ENCODE measurements at places on chromosomes 6 and 20. TPM values are rescaled to one million over a fixed set of nuclear protein-coding genes. Genes with fewer than 3 reads are reported as not detected.

The VPS52 gene
- 30.2 TPM for total RNA-seq

The MATN4 gene
- not detected for total RNA-seq

The TUBB gene
- total RNA-seq = 219 TPM

The MLIP gene
- total RNA-seq = 18.4 TPM

The FKBP1C gene
- total RNA-seq = not detected

The DSTN gene
- total RNA-seq = 96.2 TPM

The AFDN gene
- 92.5 TPM for total RNA-seq

The ECI2 gene
- total RNA-seq = 129 TPM

The GHRH gene
- not detected for total RNA-seq

The LY6G6C gene
- not detected for total RNA-seq

The FAM209A gene
- not detected for total RNA-seq

The WFDC2 gene
- 3.7 TPM for total RNA-seq

The GPRC6A gene
- not detected for total RNA-seq

The ABCC10 gene
- 11.9 TPM for total RNA-seq

The KCNK15 gene
- 0.20 TPM for total RNA-seq

The STMND1 gene
- total RNA-seq = not detected

The OSBPL2 gene
- total RNA-seq = 21.1 TPM

The ADTRP gene
- 0.25 TPM for total RNA-seq

The ANKEF1 gene
- 5.0 TPM for total RNA-seq

The TAPBP gene
- 107 TPM for total RNA-seq

The PSORS1C2 gene
- not detected for total RNA-seq

The ANKRD6 gene
- total RNA-seq = 7.1 TPM

The COL21A1 gene
- 0.43 TPM for total RNA-seq

The B4GALT5 gene
- 10.5 TPM for total RNA-seq

The ZNF337 gene
- 3.6 TPM for total RNA-seq

The SLC22A2 gene
- not detected for total RNA-seq

Data from left lobe of liver (tissue), 2 donors.